OCI-LY7 (cell line): ENCODE measurements at places on chromosomes 3 and 15.
A peak's percentile ranks its signal among the peaks of the same experiment; 100 is the strongest.

GRCh38 chr3:53218131-53218530 lies 37.7 kb downstream of the TKT start:
- DNase-seq = peak; percentile 55

- peak; percentile 78 for DNase-seq
Measured at GRCh38 chr3:168088106-168088720, 7.5 kb downstream of the GOLIM4 start.

GRCh38 chr3:16429086-16429485 lies 84.4 kb downstream of the RFTN1 start:
- DNase-seq = no peak

GRCh38 chr3:29642393-29643033 lies 361.6 kb downstream of the RBMS3 start:
- no peak for DNase-seq

GRCh38 chr3:43477600-43477999 lies 144.2 kb downstream of the ANO10 start:
- no peak for DNase-seq

GRCh38 chr15:68817304-68818065 lies 3.2 kb downstream of the ANP32A start:
- peak; percentile 89 for DNase-seq

GRCh38 chr3:86794361-86795065 lies 196.4 kb downstream of the VGLL3 start:
- DNase-seq = no peak

- no peak for DNase-seq
Measured at GRCh38 chr3:43142472-43142871, 36.6 kb upstream of the POMGNT2 start.

- DNase-seq = no peak
Measured at GRCh38 chr3:99747915-99748314, 69.7 kb upstream of the CMSS1 start.

DNA sequence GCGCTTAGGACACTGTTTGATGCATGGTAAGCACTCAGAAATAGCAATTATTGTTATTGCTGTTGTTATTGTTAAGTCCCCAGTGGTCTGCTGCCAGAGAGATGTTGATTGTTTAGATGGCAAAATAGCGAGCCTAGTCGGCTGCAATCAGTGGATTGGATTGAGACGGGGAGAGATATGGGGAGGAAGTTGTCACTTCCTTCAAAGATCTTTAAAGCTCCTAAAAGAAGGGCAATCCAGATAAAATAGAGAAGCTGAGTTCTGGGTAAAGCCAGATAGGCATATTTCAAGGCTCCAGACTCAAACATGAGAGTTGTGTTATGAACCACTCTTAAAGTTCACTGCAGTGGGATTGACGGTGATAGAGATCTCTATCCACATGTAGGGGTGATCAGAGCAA lies 64.5 kb downstream of the RYR3 start:
- DNase-seq = no peak

GRCh38 chr3:129687586-129688125 lies 81.2 kb upstream of the PLXND1 start:
- no peak for DNase-seq

GRCh38 chr3:180250172-180250571 lies 213.4 kb upstream of the PEX5L start:
- DNase-seq = no peak

- DNase-seq = no peak
Measured at GRCh38 chr15:79804838-79805237, 92.0 kb downstream of the MTHFS start.

DNA sequence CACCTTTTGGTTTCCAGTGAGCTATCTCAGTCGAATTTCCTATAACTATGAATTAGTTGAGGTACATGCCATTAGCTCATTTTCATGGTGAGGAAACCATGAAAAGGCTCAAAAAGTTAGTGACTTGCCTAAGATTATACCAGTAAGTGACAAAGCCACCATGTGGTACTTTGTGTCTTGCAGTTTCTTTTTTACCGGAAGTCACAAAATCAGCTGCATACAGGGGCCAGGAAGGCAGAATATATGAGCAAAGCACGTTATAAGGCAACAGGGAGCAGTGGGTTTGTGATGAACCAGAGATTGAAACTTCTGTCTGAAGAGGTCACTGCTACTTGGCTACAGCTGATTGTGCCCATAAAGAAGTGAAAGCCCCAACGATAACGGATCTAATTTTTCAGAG lies 50.3 kb downstream of the CMTM8 start:
- peak; percentile 45 for DNase-seq

- no peak for DNase-seq
Measured at GRCh38 chr3:149448331-149448831, 26.1 kb upstream of the TM4SF4 start.

GRCh38 chr15:80081390-80081789 lies 21.9 kb downstream of the ZFAND6 start:
- peak; percentile 40 for DNase-seq

DNA sequence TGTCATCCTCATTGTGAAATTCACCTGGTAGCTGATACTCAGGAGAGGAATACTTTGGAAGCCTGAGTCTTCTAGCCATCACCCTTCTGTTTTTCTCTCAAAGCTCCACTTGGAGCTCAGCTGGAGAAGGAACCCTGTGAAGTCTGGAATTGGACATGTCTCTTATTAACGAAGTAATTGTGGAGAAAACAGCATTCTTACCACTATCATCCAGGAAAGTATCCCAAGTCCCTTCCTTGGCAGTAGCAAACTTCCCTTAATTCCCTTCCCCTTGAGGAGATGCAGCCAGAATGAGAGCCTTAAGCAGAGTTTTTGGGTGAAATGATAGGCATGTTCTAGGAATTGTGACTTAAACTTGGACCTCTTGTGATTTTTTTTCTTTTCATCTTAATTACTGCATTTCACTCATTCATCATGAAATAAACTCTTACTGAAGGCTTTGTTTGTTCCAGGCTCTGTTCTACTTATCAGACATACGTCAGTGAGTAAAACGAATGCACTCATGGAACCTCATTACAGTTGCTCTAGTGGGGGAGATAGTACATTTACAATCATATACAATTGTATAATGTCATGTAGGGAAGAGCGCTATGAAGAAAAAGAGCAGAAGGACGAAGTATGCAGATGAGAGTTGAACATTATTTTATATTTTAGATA lies 30.5 kb upstream of the TCF12 start:
- DNase-seq = no peak
